Epithelial cell of umbilical artery (primary cell): ENCODE measurements at places on chromosomes 5 and 9. TPM values are rescaled to one million over a fixed set of nuclear protein-coding genes. Genes with fewer than 3 reads are reported as not detected.

Gene LYRM7
- 5.9 and 6.5 TPM in 2 replicates for total RNA-seq

Gene ARHGEF37
- 4.5 and 4.9 TPM in 2 replicates for total RNA-seq

Gene ANXA2R
- 3.6 and 3.8 TPM in 2 replicates for total RNA-seq

Gene PDE6A
- not detected in 2 replicates for total RNA-seq

Gene FOXD4
- total RNA-seq, result not detected in 2 replicates

Gene CAMLG
- 41.3 and 46.0 TPM in 2 replicates for total RNA-seq
